WTC11 (cell line): ENCODE measurements at places on chromosomes 3 and 15.

- DNase-seq = no peak
Observed at GRCh38 chr3:4785551-4785950, 193.7 kb upstream of the BHLHE40 start.

GRCh38 chr15:27214961-27215360 is 244.0 kb downstream of the GABRG3 start:
- no peak for DNase-seq

DNA sequence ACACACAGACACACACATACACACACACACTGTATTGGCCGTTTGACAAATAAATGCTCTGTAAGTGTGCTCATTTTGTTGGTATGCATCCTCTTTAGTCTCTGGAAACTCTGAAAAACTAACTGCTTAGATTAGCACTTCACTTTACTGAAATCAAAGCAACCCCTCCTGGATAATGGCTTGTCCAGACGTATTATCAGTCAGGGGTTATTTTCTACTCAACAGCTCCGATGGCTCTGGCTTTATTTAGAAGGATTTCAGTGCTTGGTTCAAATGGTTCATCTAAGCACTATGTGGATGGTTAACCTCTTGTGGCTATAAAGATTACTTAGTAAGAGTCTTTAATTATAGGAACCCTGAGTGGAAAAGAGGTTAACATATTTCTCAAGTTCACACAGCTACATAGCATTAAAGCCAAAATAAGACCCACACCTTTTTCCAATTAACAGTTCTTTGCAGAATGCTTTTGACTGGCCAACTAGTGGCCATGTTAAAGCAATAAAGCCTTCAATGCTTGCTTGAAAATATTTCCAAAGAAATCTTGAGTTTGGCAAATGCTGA is 516.1 kb upstream of the NAALADL2 start:
- no peak for DNase-seq

DNA sequence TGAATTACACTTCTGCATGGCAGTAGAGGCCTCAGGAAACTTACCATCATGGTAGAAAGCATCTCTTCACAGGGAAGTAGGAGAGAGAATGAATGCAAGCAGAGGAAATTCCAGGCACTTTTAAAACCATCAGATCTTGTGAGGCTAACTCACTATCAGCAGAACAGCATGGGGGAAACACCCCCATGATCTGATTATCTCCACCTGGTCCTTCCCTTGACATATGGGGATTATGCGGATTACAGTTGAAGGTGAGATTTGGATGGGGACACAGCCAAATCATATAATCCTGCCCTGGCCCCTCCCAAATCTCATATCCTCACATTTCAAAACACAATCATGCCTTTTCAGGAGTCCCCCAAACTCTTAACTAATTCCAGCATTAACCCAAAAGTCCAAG is 691.1 kb downstream of the SI start:
- DNase-seq = no peak

- DNase-seq = no peak
Observed at GRCh38 chr15:99504071-99504822, 61.5 kb upstream of the MEF2A start.

DNA sequence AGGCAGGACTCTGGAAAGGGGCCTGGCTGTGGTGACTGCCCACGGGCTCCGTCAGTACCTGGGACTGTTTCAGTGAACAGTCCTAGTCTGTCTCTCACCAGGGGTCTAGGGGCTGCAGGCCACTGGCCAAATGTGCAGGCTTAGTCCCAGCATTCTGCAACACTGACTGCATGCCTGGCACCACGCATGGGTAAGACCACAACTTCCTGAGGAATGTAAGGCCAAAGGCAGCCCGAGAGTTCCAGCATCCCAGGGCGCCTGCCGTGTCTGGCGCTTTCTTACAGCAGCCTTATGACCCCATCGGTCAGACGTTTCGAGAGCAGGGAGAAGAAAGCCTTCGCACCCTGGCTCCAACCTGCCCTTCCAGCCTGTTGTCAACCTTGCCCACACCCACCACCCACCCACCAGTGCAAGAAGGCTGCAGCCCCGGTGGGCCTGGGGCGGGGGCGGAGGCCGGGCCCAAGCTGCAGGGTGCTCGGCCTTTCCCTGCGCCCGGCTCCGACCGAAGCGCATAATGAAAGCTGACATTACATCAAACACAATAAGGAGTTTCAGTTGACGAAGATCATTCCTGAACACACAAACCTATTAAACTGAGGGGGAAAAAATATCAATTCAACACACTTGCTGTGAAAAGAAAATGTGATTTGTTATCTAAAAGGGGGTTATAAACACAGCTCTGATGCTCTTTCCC is 29.5 kb upstream of the TMEM115 start:
- DNase-seq = no peak

DNA sequence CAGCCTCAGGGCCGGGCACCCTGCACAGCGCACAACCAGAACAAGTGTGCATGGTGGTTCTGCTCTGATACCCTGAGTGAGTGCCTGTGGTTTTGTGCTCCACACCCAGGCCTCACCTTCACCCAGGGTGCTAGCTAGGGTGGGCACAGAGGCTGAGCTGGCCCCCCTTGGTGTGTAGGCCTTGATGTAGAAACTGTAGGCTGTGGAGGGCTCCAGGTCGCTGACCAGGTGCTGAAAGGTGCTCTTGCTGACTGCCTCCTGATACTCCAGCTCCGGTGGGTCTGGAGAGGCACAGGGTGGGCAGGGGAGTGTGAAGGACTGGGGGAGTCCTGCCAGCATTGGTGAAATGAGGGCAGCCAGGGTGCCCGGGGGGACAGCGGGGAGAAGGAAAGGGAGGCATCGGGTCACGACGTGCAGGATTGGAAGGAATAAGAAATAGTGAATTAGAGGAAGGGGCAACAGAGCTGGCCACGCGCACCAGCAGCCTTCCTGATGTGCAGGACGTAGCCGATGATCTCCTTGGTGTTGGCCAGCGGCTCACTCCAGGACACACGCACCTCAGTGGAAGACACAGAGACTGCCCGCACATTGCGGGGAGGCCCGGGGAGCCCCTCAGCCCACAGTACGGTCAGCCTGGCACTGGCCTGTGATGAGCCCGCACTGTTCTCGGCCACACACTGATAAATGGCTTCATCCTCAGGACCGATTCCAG is 26.6 kb downstream of the RNU5B-1 start:
- DNase-seq = no peak

- DNase-seq = no peak
Observed at GRCh38 chr3:35223632-35224394, 415.5 kb upstream of the ARPP21 start.

- DNase-seq = no peak
Observed at GRCh38 chr15:101248274-101248673, 3.6 kb downstream of the CHSY1 start.

DNA sequence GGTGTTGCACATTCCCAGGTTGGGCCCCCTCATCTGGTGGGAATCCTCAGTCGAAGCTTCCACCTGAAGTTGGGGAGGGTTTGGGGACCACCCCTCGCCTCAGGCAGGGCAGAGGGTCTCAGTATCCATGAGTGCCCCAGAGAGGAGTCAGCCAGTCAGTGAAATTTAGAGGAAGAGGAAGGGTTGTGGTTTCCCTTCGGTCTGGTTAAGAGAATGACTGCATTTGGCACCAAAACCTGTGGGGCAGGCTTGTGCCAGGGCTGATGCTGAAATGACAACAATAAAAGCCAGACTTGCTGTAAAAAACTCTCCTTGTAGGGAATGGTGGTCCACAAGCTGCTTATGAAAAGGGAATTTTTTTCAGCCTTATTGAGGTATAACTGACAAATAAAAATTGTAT is 22.6 kb downstream of the LMCD1 start:
- DNase-seq = no peak

- no peak for DNase-seq
Observed at GRCh38 chr3:170840291-170840859, 29.6 kb downstream of the RPL22L1 start.

DNA sequence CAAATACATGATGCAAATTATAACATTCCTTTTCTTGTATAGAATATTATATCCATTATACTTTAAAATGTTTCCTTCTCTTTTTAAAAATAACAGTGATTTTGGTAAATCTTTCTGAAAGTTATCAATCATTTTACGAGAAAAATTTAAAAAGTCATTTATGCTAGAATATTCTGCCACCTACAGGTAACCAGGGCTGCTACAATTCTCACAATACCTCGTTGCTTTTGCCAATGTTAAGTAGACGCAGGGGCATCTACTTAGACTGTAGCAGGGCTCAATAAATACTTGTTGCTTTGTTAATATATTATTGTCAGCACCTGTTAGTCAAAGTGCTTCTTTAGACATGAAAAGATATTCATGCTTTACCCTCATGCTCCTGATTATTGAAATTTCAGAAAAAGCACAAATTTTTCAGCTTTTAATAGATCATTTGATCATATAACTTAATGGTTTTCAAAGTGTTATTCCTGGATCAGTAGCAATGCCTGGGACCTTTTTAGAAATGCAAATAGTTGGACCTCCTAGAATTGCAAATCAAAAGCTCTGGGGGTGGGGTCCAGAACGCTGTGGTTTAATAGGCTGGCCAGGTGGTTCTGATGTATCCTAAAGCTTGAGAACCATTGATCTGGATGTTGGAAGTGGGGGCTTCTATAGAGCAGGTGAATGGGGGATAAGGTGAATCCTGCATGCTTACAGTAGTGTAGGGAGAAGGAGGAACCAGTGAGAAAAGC is 223.6 kb upstream of the PDZRN3 start:
- no peak for DNase-seq

DNA sequence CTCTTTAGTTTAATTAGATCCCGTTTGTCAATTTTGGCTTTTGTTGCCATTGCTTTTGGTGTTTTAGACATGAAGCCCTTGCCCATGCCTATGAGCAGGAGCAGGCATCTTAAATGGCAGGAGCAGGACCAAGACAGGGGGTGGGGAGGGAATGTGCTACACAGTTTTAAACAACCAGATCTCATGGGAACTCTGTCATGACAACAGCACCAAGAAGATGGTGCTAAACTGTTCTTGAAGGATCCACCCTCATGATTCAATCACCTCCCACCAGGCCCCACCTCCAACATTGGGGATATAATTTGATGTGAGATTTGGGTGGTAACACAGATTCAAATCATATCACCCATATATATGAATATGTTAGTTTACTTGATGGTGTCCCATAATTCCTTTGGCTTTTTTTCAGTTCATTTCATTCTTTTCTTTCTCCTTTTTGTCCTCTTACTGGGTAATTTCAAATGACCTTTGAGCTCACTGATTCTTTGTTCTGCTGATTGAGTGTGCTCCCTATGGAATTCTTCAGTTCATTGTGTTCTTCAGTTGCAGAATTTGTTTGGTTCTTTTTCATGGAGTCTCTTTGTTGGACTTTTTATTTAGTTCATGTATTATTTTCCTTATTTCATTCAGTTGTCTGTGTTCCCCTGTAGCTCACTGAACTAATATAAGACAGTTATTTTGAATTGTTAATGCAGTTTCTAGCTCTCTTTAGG is 62.6 kb downstream of the DOCK3 start:
- no peak for DNase-seq

DNA sequence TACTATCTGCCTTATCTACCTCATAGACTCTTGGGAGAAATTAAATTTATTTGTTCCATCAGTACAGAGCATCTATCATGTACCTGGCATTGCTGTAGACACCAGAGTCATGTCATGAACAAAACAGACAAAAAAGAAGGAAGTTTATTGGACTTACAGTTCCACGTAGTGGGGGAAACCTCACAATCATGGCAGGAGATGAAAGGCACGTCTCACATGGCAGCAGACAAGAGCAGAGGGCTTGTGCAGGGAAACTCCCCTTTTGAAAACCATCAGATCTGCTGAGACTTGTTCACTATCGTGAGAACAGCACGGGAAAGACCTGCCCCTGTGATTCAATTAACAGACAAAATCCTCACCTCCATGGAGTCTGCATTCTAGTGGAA is 25.6 kb upstream of the ACAP2 start:
- DNase-seq = no peak

DNA sequence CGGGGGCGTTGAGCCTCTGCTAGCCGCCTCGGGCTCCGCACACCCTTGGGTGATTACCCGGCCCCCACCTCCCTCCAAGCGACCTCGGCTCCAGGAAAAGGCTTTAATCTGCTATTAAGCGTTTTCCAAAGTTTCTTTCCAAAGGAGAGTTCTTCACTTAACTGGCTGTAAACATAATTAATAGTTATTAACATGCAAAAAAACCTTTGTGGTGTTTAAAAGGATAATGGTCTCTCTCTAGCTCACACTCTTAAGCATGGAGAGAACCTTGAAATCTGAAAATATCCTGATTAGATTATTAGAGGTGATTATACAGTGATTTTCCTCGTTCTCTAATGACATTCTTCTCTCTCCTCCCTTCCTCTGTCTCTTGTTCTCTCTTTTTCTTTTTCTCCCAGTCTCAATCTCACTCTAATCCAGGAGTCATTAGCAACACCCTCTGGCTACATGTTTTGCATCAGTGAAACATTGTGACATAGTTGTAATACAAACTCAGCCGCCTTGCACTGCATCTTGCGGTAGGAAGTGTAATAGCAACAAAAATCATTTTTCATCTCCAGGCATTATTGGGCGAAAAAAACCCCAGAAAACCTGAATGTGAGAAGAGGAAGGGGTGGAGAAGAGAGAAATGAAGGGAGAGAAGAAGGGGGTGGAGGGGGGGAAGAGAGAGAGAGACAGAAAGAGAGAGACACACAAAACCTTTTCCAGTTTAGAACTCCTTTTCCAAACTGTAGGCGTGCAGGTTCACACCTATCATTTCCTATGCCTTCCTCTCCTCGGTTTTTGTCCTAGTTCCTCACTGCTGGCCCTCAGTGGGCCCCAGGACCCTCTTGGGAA is 24.4 kb downstream of the NR2F2 start:
- no peak for DNase-seq

DNA sequence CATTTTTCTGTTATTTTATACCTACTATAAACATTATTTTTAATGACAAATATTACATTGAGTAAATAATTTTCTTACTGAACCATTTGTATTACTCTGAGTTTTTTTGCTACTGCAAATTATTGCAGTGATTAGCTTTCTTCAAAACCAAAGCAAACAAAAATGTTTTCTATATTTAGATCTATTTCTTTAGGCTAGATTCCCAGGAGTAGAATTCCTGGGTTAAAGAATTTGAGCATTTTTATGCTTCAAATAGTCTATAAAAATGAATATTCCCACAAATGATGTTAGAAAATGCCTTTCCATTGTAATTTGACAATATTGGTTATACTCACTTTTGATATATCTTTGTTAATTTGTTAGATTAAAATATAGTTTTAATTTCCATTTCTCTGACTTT is 76.8 kb downstream of the LEKR1 start:
- DNase-seq = no peak

DNA sequence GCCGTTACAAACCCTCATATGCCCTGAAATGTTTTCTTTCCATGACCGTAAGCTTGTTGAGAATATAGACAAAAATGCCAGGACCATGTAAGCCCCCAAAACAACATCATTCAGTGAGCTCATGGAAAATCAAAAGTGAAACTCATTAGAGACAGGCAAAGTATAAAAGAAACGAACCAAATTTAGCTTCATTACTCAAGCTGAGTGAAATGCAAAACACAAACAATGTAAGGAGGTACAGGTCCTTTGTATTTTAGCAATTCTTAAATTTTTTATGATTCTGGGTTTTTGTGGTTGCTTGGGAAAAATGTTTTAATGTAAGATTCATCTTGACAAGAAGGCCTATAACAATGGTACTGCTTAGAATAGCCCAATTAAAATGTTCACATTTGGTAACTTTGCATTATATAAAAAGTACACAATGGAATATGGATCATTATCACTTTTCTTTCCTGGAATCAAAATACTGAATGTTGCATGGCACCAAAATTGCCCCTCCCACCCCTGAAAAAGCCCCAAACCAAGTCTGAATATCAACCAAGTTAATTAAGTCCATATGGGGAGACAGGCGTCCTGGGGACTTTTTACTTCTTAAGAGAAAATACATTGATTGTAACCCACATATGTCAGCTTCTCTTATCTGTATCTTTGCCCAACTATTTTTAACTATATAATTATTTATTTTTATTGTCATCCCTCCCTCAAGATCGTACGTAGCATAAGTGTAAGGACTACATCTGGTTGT is 247.7 kb upstream of the CDIN1 start:
- no peak for DNase-seq
